Activated T-cell treated with anti-CD3 and anti-CD28 coated beads, Interleukin-2, amount 50 U/mL, for 72 hours (primary cell): ENCODE measurements at places on chromosomes 2 and 18. TPM values are rescaled to one million over a fixed set of nuclear protein-coding genes. Genes with fewer than 3 reads are reported as not detected.

CCDC85A gene
- total RNA-seq, result not detected

CTIF gene
- 4.6 TPM for total RNA-seq

SERPINB7 gene
- not detected for total RNA-seq

AFF3 gene
- total RNA-seq, result 2.6 TPM

AOX1 gene
- total RNA-seq, result 0.83 TPM

- H3K27me3 ChIP-seq, result no peaks in the 10 kb centered on the region
- DNase-seq, result no peak
- no peak overlapping the region for H3K4me3 ChIP-seq
Measured at GRCh38 chr2:61436092-61436491, 34.8 kb downstream of the USP34 start.

DNA sequence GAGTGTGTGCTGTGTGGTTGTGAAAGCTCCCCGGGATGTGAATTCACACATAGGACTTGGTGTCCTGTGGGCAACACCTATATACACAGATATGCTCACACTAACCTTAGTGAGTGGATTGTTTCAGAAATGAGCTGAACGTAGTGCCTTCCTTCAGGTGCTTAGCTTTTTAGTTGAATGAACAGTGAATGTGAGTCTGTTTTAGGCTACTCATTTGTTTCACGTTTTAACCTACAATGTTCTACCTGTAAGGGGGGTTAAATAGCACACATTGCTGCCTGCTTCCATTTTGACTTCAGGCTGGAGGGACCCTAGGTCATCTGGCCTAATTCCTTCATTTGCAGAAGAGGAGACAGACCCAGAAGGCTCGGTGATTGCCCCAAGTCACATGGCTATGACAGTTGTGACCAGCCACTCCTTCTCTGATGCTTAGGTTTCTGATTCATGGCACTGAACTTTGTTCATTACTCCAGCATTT, 1.0 kb downstream of the PLEK start:
- peaks cover 29% of the 10 kb centered on the region for H3K4me1 ChIP-seq
- DNase-seq, result no peak
- peak overlapping the region; percentile 5 for H3K27ac ChIP-seq
- H3K36me3 ChIP-seq, result no peaks in the 10 kb centered on the region

GRCh38 chr2:211329421-211329820, 773.0 kb downstream of the CPS1 start:
- no peaks in the 10 kb centered on the region for H3K36me3 ChIP-seq
- H3K27ac ChIP-seq, result no peak overlapping the region
- no peak for DNase-seq
- no peak overlapping the region for H3K4me3 ChIP-seq

DNA sequence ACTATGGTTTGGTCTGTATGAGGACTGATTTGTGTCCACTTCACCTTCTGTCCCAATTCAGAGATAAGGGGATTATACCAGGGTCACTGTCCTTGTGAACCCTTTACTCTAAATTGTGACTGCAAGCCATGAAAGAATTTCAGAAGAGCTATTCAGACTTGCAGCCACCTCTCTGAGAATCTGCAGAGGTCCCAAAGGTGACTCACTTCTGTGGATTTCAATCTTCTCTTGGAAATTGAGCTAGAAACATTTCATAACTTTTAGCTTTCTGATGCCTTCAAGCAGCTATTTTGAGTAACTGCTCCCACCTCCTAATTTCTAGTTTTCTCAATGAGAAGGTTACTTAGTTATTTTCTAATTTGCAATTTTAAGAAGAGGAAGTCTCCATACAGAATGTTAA, 1242.4 kb upstream of the ACVR2A start:
- DNase-seq, result no peak
- H3K36me3 ChIP-seq, result no peaks in the 10 kb centered on the region
- no peak overlapping the region for H3K4me3 ChIP-seq
- H3K4me1 ChIP-seq, result no peaks in the 10 kb centered on the region
- no peak overlapping the region for H3K27ac ChIP-seq

DNA sequence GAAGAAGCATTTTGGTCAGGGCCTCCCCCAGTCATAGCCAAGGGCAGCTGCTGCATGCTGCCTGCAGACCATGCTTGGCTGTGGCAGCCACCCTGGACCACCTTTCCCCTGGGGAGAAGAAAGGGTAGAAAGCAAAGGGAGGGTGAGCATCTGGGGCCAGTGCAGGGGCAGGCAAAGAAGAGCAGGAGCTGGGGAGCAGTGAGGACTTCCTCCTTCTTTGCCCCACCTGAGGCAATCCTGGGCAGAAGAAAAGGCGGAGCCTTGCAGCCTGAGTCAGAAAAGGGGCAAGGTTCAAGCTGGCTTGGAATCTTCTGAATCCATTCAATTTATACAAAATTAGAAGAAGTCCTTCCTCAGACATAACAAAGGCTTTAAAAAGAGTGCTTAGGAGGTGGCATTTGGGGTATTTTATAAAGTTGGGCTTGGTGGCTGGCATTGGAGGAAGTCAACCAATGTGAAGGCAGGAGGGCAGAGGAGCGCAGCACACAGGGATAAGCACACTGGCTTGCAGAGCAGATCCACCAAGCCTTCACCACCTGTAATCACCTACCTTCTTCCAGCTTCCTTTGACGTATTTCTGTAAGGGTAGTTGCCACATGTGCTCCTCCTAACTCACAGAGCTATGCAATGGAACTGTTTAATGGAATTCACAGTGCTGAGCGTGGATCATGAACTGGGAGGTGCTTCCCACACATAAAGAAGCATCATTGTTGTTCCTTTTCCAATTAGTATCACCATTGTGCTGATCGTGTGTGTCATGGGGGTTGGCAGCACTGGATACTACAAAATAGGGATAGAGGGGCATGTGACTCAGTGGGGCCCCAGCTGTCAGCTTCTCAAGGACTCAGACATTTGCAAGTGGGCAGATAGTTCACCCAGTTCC, 154.4 kb upstream of the EPAS1 start:
- peaks cover 45% of the 10 kb centered on the region for H3K4me1 ChIP-seq
- no peak overlapping the region for H3K4me3 ChIP-seq
- H3K36me3 ChIP-seq, result peaks cover 4% of the 10 kb centered on the region
- no peaks in the 10 kb centered on the region for H3K27me3 ChIP-seq
- DNase-seq, result no peak

- H3K4me3 ChIP-seq, result peak overlapping the region; percentile 53
- DNase-seq, result peak; percentile 55
- H3K27me3 ChIP-seq, result no peaks in the 10 kb centered on the region
- H3K4me1 ChIP-seq, result peaks cover 84% of the 10 kb centered on the region
- no peaks in the 10 kb centered on the region for H3K36me3 ChIP-seq
Measured at GRCh38 chr2:8475349-8476031, 206.4 kb upstream of the ID2 start.

GRCh38 chr2:12090590-12090989, 344.2 kb downstream of the LPIN1 start:
- DNase-seq, result no peak
- H3K36me3 ChIP-seq, result peaks cover 1% of the 10 kb centered on the region
- H3K4me1 ChIP-seq, result no peaks in the 10 kb centered on the region
- no peak overlapping the region for H3K4me3 ChIP-seq
- H3K27ac ChIP-seq, result no peak overlapping the region

DNA sequence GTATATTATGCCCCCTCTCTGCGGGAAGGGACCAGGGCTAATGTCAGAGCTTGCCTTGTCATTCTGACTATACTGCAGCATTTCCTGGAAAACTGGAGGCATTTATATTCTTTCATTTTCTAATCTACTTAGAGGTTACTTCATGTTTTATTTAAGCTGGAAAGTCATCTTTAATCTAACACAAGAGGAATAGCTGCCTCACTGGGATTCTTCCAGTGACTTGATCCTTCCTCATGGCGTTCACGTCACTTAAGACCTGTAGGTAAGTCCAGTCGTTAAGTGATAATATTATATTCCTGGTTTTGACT, 727.6 kb upstream of the DDX18 start:
- H3K4me3 ChIP-seq, result no peak overlapping the region
- no peaks in the 10 kb centered on the region for H3K4me1 ChIP-seq
- no peak overlapping the region for H3K27ac ChIP-seq
- H3K36me3 ChIP-seq, result no peaks in the 10 kb centered on the region
- no peaks in the 10 kb centered on the region for H3K27me3 ChIP-seq
- DNase-seq, result no peak

DNA sequence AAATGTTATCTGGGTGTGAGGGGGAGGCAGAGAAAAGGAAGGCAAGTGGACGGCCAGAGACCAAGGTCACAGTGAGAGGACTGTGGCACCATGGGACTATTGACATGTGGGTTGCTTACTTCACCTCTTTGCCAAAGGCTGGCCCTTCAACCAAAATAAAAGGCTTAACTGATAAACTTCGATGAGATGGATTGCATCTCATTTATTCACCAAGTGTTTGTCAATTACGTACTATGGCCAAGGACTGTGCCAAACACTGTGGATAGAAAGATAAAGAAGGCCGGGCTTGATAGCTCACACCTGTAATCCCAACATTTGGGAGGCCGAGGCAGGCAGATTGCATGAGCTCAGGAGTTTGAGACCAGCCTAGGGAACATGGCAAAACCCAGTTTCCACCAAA, 98.7 kb upstream of the CCBE1 start:
- H3K4me1 ChIP-seq, result no peaks in the 10 kb centered on the region
- no peak overlapping the region for H3K27ac ChIP-seq
- H3K36me3 ChIP-seq, result no peaks in the 10 kb centered on the region
- H3K4me3 ChIP-seq, result no peak overlapping the region
- H3K27me3 ChIP-seq, result no peaks in the 10 kb centered on the region

- peak overlapping the region; percentile 83 for H3K27ac ChIP-seq
- peak overlapping the region; percentile 63 for H3K4me3 ChIP-seq
- H3K4me1 ChIP-seq, result peaks cover 48% of the 10 kb centered on the region
- no peak for DNase-seq
- H3K27me3 ChIP-seq, result no peaks in the 10 kb centered on the region
Measured at GRCh38 chr2:207231106-207231865, 65.5 kb upstream of the KLF7 start.

DNA sequence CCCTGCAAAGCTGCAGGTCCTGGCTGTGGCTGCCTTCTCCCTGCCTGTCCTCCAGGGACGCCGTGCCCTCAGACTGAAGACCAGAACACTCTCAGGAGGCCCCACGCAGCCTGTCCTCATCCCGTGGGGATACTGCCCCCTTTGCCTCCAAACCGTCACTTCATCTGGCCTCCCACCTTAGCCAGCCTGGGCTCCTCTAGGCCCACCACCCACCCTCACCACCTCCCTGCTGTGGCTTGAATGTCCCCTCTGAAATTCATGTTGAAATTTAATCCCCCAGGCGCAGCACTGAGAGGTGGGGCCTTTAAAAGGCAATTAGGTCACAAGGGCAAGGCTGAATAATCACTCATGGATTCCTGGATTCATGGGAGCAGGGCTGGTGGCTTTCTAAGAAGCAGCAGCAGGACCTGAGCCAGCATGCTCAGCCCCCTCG, 198.2 kb downstream of the SEPTIN10 start:
- H3K36me3 ChIP-seq, result no peaks in the 10 kb centered on the region
- DNase-seq, result no peak
- no peaks in the 10 kb centered on the region for H3K27me3 ChIP-seq
- no peaks in the 10 kb centered on the region for H3K4me1 ChIP-seq
- H3K4me3 ChIP-seq, result no peak overlapping the region

- H3K4me3 ChIP-seq, result no peak overlapping the region
- H3K27me3 ChIP-seq, result no peaks in the 10 kb centered on the region
- DNase-seq, result no peak
- H3K4me1 ChIP-seq, result peaks cover 19% of the 10 kb centered on the region
Measured at GRCh38 chr18:74832381-74832780, 234.7 kb downstream of the ZNF407 start.

DNA sequence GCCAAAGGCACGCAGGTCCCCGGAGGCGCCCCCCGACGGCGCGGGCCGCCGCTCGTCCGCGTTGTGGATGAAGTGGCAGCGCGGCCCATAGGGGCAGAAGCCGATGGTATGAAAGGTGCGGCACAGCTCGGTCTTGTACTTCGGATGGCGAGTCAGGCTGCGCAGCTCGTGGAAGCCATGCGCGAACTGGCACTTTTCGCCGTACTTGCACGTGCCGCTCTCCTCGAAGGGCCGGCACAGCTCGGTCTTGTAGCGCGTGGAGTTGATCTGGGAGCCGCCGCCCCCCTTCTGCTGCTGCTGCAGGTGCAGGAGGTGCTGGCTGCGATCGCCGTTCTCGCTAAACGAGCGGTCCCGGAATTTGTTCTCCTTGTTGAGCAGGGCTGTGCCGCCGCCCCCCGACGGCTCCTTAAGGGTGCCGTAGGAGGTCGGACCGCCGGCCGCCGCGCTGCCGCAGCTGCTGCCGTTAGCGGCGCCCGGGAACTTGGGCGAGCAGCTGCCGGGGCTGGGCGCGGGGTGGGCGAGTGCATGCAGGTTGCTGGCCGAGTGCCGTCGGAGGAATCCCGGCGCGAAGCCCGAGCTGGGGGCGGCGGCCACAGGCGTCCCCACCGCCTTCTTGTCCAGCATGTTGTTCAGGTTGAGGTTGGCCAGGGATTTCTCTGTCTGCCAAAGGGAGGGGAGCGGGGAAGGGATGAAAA, 1.2 kb downstream of the ZFP36L2 start:
- DNase-seq, result peak; percentile 74
- peak overlapping the region; percentile 96 for H3K4me3 ChIP-seq
- no peaks in the 10 kb centered on the region for H3K27me3 ChIP-seq
- peak overlapping the region; percentile 61 for H3K27ac ChIP-seq
- H3K36me3 ChIP-seq, result peaks cover 29% of the 10 kb centered on the region

- H3K27ac ChIP-seq, result no peak overlapping the region
- no peaks in the 10 kb centered on the region for H3K36me3 ChIP-seq
- H3K4me1 ChIP-seq, result no peaks in the 10 kb centered on the region
- no peak overlapping the region for H3K4me3 ChIP-seq
Measured at GRCh38 chr2:88220718-88221117, 50.6 kb downstream of the THNSL2 start.

DNA sequence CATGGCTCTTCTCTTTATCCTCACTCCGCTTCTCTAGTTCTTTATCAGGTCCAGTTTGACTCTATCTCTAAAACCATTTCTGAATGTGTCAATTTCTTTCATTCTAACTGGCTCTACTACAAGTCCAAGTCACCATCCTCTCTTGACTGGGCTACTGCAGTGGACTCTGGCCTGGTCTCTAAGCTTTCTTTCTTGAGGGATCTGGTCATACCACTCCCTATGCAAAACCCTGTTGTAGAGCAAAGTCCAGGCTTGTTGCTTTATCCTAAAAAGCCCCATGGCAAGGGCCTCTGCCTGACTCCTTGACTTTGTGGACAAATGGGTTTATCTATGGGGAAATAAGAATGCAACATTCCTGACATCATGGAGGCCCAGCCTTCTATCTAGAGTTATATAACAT, 87.1 kb downstream of the BCL2L11 start:
- H3K27ac ChIP-seq, result no peak overlapping the region
- H3K4me1 ChIP-seq, result peaks cover 33% of the 10 kb centered on the region
- H3K36me3 ChIP-seq, result peaks cover 22% of the 10 kb centered on the region

DNA sequence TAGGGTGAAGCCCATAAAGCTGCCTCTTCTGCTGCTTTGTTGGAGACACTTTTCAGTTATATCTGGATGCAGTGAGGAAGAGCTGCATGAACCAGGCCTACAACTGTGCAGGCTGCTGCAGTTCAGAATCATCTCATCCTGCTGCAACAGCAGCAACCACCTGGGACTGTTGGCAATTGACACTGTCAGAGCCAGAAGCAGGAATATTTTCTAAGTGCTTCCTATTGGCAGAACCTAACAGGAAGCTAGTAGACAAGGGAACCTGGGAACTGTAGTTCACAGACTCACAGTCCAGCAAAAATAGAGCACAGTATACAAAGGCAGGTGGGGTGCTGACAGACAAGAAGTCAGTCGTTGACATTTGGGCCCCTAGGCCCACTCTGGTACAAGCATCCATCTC, 452.9 kb upstream of the SPRED2 start:
- no peaks in the 10 kb centered on the region for H3K4me1 ChIP-seq
- H3K4me3 ChIP-seq, result no peak overlapping the region
- H3K27ac ChIP-seq, result no peak overlapping the region
- H3K27me3 ChIP-seq, result no peaks in the 10 kb centered on the region
